ENCODE measurements at places on chromosomes 3 and 15.

GRCh38 chr3:27927882-27928281, 205.8 kb upstream of the EOMES start:
- no peak for DNase-seq

DNA sequence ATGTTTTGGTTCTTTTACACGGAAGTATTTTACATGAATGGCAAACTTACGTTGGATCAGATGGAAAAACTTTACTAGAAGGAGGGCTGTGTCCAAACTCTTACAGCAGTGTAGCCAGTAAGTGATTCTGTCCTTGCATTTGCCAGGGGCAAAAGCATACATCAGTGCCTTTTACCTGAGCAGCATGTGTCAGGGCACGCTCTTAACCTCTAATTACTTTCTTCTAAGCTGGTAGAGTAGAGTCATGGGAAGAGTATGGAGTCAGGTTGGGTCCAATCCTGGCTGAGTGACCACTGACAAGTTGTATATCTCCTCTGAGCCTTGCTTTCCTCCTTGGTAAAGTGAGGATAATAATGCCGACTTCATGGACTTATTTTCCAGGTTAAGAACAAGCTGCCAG, 47.1 kb downstream of the RYR3 start:
- no peak for DNase-seq

DNA sequence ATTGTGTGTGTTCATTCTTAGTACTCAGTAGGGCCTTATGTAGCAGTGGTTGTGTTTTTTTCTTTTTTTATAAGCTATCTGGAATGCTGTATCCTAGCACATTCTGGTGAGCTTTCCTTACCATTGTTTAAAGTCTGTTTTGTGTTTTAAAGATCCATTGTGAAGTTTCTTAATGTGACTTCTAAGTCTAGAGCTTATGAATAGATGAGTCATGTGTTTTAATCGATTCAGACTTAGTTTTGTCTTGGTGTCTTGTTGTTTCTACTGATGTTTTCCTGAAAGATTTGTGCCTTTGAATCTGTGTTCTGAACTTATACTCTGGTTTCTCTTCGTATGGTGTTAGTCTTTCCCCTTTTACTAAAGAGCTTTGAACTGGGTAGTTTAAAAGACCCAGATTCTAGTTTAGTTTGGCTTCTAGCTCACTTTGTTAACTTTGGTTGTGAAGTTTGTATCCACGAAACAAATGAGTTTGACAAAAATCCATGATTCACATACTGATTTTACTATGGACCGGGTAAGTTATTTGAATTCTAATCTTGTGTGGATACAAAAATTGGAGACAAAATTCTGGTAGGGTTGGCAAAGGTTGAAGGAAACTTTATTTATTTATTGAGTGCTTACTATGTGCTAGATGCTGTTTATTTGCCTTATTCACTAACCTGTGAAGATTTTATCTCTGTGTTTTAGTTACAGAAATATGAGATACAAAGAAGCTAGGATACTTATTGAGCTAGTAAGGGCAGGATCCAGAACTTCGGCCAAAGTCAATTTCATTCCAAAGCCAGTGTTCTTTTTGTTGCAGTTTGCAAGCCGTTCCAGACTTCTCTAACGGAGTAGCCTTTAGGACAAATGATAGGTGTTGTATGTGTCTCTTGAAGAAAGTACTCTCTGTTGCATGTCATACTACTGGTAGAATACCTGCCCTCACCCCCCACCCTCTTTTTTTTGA, 24.8 kb downstream of the AKAP13 start:
- no peak for DNase-seq

- no peak for DNase-seq
These were observed 22.1 kb upstream of the CDIN1 start for GRCh38 chr15:36557364-36557763.

DNA sequence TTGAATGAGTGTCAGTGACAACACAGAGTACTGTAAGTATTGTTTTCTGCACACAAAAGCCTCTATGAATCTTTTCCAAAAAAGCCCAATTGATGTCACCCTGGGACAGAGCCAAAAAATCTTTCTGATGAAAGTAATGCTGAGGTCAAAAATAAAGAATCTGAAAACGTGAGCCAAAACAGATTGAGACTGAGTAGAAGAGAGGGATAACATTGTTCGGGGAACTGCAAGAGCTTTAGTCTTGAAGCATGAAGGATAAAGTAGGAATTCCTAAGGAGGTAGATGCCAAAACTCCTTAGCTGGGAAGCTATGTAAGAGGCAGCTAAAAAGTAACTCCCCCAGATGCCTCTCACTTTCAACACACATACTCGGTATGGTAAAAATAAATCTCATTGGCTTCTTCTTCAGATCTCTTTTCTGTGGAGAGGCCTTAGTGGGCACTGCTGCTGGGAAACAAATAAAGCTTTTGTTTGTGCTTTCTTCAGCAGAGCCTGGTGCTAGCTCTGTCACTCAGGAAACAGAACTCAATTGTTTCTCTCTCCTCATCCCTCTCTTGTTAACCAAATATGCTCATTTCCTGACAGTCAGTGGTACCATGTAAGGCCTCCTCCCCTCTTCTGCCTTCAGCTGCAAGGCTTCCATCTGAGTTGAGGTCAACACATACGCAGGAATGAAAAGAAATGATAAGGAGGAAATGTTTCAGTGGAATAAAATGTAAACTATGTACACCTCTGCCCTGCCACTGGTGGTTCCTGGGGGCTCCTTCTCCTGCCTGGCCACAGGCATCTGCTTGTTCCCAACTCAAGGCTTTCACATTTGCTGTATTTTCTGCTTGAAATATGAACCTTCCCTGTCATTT, 58.1 kb downstream of the CD200 start:
- DNase-seq: peak; percentile 15

DNA sequence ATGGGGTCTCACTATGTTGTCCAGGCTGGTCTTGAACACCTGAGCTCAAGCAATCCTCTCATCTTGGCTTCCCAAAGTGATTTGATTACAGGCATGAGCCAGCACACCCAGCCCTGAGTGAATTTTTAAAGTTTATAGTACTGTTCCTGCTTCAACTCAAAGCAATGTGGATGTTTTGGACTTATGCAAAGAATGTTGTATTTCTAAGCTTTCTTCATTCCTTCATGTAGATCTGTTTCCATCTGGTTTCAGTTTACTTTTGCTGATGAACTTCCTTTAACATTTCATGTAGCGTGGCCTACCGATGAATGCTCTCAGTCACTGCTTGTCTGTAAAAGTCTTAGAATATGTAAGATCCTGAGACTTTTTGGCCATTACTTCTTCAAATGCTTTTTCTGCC, 23.2 kb downstream of the NRG4 start:
- no peak for DNase-seq

- DNase-seq: no peak
These were observed 15.2 kb downstream of the GNAI2 start for GRCh38 chr3:50251220-50251619.

- no peak for DNase-seq
These were observed 20.2 kb upstream of the PPM1L start for GRCh38 chr3:160735826-160736225.

DNA sequence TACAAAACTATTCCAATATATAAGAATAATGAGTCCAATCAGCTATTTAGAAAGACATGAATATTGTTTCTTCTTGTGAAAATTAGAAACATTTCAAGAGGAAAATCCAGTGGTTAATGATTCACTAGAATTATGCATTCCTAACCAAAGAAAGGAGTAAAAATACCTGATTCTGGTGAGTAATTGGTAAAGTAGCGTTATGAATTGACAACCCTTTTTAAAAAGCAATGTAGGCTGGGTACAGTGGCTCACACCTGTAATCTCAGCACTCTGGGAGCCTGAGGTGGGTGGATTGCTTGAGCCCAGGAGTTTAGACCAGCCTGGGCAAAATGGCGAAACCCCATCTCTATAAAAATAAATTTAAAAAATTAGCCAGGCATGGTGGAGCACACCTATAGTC, 43.3 kb downstream of the TOPAZ1 start:
- no peak for DNase-seq

- DNase-seq: peak; percentile 20
These were observed 1.1 kb downstream of the RAB6B start for GRCh38 chr3:133894353-133895207.
